CD4-positive, alpha-beta T cell treated with Interferon alpha-2 for 1 hour (primary cell): ENCODE measurements at places on chromosomes 2 and 18.

DNA sequence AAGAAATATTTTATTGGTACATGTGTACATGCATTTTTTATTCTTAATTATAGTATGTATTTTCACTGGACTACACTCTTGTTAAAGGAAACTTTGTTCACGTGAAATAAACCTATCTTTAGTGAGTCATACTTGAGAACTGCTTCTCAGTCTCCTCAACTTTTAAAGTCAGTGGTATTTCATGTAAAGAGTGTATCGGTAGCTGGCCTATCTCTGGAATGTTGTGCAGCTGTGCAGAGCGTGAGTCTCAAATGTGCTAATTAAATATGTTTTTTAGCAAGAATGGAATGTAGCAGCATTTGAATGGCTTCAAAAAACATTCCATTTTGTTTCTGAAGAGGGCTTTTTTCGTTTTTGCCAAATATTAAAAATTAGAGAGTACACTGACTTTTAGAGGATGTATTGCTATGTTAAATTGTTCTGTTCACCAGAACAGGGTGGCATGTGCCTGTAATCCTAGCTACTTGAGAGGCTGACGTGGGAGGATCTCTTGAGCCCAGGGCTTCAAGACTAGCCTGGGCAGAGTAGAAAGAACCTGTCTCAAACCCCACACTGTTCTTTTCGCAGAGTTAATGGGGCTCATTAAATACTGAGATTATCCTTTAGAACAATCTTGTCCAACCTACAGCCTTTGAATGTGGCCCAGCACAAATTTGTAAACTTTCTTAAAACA, 14.3 kb downstream of the SPTBN1 start:
- no peak for DNase-seq

DNA sequence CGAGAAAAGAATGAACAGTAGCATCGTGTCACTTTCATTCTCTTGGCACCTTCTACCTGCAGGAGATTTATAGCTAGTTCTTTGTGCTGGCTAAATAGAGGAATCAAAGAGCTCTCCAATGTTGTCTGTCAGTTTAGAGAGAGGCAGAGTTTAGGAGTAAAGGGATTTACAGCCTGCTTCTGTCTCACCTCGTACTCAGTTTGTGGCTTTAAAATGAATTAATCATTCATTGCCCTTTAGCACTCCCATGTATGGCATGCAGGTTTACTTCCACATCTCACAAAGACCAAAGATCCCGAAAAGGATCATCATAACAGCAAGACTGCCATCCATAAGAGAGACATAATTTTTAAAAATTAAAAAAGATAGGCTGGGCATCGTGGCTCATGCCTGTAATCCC, 42.4 kb upstream of the ATL2 start:
- DNase-seq = no peak

- DNase-seq = no peak
Measured at GRCh38 chr2:151973013-151973900, 125.6 kb downstream of the CACNB4 start.

- DNase-seq = peak; percentile 34
Measured at GRCh38 chr18:12271376-12272235, 17.4 kb downstream of the CIDEA start.

DNA sequence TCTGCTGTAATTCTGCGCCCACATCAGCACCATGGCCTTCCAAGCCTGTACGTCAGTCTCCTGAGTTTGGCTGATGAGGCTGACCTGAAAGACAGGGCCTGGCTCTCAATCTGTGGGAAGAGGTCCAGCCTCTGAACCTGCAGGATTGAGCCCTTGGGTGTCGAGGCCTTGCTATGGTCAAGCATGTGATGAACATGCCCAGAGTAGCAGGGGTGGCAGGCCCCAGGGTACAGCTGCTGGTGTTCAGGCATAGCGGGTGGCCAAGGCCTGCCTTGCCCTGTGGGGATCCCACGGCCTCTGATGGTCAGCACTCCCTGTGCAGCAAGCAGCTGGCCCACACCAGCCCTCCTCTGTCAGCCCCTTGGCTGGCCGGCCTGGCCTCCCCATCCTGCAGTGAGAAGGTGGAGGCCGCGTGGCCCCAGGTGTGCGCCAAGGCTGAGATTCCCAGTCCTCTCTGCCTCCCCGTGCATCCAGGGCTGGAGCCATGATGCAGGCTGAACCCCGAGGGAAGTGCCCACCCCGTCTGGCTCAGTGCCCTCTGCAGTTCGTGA, 298.4 kb downstream of the NDUFA10 start:
- no peak for DNase-seq

- DNase-seq = no peak
Measured at GRCh38 chr2:9657083-9657482, 26.3 kb upstream of the YWHAQ start.

- DNase-seq = no peak
Measured at GRCh38 chr2:29519338-29519925, 402.0 kb downstream of the ALK start.

DNA sequence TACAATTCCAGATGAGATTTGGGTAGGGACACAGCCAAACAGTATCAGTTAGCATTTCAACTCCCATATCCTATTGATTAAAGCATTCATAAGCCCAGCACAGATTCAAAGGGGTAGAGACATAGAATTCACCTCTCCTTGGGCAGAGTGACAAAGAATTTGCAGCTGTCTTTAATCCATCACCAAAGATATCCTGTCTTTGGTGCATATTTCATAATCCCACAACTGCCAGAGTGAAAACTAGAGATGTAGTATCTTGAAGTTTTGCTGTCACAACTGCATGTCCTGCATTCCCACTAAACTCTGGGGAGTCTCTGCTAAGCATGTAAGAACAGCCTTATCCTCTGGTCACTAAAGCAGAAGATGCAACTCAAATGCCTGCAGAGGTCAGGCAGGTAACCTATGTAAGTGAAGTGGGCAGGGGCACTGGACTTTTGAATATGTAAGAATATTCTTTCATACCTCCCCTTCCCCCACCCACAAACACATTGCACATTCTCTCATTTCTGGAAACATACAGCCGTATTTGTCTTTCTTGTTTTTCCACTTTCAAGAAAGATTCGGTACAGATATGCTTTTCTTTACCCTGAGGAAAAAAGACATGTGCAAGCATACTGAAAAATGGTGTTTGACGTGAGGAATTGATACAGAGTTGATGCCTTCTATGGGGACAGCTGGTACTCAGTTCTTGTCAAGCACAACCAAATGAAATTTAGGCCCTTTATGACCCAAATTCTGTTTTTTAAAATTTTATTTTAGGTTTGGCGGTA, 283.1 kb downstream of the SP3 start:
- DNase-seq = no peak

GRCh38 chr2:138626148-138626547, 124.6 kb downstream of the SPOPL start:
- no peak for DNase-seq

GRCh38 chr18:80004600-80005342, 16.4 kb upstream of the TXNL4A start:
- no peak for DNase-seq

GRCh38 chr2:195270466-195271039, 386.5 kb upstream of the SLC39A10 start:
- DNase-seq = no peak

- DNase-seq = no peak
Measured at GRCh38 chr18:14970027-14970426, 222.1 kb downstream of the ANKRD30B start.

GRCh38 chr2:154849482-154849881, 151.0 kb downstream of the KCNJ3 start:
- DNase-seq = no peak

GRCh38 chr2:72999729-73000725, 71.5 kb downstream of the SFXN5 start:
- DNase-seq = no peak

DNA sequence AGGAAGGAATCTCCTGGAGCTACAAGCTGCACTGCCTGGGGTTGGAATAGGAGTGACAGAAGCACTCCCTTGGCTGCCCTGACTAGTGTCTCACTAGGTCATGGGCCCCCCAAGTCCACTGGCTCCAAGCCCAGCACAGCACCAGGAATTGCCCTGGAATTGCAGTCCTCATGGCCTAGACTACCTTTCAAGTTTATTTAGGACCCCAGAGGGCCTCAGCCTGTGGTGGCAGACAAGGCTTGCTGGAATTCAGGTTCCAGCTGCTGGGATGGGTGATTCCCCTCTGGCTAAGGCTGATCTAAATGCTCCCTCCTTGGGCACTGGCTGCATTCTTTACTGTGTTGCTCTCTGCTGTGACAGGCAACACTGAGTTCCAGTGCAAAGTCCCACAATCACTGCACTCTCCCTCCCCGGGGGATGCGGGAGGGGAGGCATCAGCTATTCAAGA, 14.0 kb downstream of the STRADB start:
- DNase-seq = no peak

GRCh38 chr2:136000502-136000901, 15.1 kb upstream of the DARS1 start:
- no peak for DNase-seq

- no peak for DNase-seq
Measured at GRCh38 chr18:76449111-76449453, 46.0 kb downstream of the ZNF516 start.

DNA sequence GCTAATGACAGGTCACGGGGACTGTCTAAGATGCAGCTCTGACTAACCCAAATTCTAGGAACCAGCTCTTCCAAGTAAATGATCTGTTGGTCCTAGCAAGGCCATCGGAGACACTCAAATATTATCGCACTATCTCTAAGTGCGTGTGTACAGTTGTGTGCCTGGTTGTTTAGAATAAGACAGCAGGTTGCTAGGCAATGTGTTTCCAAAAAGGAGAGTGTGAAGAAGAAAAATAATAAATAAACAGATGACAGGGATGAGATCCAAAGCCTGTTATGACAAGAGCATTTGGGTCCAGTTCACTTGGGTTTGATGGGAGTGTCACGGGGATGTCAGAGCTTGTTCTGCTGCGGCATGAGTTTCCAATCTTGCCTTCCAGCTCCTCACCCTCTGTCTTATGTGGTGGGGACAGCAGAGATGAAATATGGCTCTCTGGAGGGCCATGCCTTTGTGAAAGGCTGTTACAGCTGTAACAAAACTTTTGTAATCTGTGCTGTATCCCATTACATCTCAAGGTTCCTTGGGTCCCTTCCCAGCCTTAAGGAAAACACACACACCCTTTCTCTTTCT, 127.5 kb upstream of the TNP1 start:
- DNase-seq = no peak

- no peak for DNase-seq
Measured at GRCh38 chr2:240728827-240729226, 37.2 kb downstream of the AQP12A start.

- no peak for DNase-seq
Measured at GRCh38 chr2:168396131-168396530, 59.9 kb upstream of the CERS6 start.

DNA sequence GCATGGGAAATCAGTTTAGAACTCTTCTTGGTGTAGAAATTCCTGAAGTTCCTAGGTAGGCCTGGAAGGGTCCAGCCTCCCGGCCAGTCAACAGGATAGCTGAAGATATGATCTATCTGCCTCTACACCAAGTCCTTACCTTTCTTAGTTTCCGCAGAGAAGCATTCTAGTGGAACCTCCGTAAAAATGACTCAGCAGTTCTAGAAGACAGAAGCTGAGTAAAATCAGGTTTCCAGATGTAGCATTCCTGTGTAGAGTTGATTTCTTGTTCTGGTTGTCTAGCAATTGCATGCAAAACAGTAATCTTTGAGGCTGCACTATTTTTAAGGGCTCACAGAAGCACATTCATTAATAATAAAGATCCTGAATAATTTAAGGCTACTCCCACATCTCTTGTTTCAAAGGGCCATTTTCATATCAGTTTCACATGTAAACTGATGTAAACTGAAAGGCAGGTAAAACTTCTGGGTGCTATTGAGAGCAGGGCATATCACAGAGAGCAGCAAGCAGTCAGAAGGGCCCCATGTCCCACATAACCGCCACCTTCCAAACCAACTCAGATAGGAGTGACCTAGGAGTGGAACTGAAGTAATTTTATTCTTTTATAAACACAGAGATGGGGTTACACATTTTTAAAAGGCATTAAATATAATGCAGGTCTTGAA, 3.2 kb upstream of the DYTN start:
- DNase-seq = no peak

DNA sequence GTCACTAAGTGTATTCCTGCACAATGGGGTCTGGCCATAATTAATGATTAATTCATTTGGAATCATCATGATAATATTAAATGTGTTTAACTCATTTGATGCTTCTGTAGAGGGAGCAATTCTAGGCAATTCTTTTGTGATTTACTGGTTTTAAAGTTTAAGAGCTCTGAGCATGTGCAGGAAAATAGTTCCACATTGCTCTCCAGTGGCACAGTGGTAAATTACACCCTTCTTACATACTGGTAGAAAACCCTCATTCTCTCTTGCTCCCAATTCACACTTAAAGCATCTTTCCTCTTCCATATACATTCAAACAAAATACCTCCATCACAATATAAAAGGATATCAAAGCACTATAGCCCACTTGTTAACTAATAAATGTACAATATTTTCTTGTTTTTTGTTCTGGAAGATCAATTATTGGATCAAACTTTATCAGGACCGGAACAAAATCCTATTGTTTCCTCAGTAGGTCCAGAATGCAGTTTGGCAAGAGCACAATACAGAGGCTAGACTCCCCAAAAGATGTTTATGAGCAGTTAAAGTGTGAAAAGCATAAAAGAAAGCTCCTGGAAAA, 844.3 kb downstream of the MBD2 start:
- DNase-seq = no peak

- DNase-seq = no peak
Measured at GRCh38 chr2:172777431-172777830, 41.8 kb downstream of the RAPGEF4 start.
